ENCODE measurements at places on chromosomes 3 and 15. TPM values are rescaled to one million over a fixed set of nuclear protein-coding genes. Genes with fewer than 3 reads are reported as not detected.

Gene ZNF717
- polyA plus RNA-seq: 17.3 TPM

Gene MME
- 35.4 TPM for polyA plus RNA-seq

DNA sequence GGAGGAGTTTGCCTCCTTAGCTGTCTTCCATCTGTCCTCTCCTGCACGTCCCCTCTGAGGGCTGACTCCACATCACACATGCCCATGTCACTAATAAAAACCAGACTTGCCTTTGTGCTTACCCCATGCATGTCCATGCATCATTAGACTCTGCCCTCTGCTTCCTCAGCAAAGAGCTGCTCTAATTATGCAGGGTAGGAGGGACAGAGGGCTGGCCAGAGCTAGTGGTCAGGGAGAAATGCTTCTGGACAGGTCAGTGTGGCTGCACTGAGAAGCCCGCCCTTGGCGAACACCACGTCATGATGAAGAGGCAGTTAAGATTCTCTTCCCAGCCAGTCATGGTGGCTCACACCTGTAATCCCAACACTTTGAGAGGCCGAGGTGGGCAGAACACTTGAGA is 8.9 kb downstream of the CA12 start:
- DNase-seq: no peak

DNA sequence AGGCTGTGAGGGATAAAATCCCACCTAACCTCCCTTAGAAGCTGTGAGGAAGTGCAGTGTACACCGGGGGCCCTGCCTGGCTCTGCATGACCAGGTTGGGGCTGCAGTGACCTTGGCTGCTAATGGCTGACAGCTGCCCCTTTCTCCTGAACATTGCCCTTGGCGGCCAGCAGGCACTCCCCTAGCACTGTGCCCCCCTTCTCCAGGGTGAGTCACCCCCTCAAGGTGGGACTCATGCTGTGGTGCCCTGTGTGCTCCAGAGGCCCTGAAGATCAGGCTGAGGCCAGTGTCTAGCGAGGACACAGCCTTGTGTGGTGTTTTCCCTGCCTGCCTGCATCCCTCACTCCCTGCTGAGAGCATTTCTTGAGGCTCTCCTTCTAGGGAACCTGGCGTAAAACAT is 21.0 kb upstream of the FGD5 start:
- DNase-seq: no peak

DNA sequence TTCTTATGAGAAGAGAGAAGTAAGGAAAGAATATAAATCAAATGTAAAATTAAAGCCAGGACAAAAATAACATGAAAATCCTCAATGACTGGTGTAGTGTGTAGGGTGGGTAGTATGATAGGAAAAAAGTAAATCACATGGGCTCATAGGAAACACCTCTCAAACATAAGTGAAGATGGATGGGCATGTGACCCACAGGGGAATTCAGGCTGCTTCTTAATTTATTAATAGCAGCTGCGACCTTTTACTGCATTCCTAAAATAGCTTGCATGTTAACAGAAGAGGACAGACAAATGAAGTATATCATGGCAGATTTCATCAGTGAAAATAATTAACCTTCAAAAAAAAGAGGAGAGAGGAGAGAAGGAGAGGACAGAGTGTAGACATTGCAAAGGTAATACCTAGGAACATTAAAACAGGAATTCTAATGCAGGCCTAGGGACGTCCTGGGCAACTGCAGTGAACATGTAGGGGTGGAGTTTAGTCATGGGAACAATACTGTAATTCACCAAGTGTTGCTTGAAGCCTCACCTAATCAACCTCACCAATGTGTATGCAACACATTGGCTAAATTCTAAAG is 132.9 kb downstream of the KCNMB2 start:
- no peak for DNase-seq

DNA sequence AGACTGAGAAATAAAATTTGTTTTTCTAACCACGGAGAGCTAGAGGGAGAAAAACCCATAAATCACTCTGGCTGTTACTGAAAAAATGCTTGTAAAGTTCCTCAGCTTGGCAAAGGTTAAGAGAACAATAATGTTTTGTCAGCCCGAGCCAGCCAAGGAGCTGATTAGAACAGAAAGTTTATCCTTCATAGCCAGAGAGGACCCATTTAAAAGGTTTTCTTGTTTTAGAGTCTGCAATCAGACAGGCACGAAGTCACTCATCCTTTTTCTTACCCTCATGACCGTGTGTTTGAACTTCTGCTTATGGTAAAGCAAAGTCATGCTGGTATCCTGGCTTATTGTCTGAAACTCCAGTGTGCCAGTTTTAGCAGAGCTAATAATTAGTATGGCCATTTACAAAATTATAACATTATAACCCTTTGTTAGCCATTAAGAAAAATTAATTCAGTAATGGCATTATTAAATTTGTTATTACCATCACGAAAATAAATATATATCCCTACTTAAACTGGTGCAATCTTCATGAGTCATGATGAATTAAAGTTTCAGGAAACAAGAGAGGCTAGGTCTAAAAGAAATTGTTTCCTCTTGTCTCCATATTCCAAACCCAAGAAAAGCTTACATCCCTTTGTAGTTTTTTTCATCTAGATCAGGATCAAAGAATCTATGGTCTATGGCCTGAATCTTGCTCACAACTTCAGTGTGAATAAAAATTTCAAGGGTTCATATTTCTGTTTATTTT is 13.5 kb upstream of the STXBP5L start:
- no peak for DNase-seq

DNA sequence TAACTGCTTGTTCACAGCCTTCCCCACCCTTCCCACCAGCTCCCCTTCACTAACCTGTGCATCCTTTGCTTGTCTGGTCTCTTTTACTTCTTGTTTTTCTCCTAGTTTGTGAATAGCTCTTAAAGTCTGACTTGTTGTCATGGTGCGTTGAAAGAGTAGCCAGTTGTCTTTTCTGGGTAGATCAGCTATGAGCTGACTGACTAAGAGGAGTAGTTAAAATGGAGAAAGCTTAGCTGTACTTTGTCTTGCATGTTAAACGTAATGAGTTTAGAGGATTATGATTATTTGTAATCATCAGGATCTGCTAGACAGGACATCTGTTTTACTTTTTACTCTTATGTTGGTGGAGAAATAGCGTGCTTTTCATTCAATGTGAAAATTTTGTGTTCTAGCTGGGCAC is 35.9 kb downstream of the ATP2C1 start:
- no peak for DNase-seq

Data from left lung (tissue), 14 donors.